ENCODE measurements at places on chromosomes 16 and 17.
A peak's percentile ranks its signal among the peaks of the same experiment; 100 is the strongest.

DNA sequence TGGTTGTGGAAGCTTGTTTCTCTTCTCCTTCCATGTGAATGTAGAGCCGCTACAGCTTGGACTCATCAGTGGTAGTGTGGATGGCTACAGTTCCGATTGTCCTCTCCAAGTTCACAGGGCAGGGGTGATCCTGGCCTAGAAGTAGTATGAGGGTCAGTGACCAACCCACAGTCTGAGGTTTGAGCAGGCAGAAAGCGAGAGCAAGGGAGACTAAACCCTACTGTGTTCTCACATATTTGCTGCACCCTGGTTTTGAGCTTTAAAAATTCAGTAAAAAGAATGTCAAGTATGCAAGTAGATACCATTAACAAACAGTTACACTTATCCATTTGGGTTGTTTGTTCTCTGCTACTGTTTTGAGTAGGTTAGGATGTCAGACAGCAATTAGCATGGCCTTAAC, 148.9 kb downstream of the MRTFB start:
- no peak for DNase-seq

DNA sequence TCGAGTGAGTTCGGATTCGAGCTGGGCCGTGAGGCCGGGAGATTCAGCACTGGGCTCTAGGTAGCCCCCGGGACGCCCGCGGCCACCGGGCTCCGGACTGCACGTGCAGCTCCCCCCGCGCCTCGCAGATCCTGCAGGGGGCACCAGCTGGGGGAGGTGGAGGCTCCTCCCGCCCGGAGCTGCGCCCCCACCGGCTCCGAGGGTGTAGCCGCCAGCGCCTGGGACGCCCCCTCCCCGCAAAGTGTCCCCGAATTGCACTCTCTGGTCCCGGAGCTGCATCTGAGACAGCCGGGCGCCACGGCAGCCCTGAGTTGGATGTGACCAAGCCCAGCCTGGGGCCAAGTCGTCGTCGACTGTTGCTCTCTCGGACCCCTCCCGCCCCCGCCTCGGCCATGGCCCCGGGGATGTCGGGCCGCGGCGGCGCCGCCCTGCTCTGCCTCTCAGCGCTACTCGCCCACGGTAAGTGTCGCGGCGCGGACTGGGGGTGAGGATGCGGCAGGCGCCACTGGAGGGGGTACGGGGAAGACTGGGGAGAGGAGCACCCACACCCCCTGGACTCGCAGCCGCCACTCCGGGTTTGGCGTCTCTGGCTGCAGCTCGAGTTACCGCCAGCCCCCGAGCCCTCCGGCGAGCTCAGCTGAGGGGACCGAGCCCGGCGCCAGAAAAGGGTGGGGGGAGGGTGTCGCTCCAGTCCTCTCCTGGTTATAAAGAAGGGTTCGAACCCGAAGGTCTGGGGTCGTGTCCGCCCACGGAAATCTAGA, 1.5 kb downstream of the TMEM132E start:
- no peak for DNase-seq

DNA sequence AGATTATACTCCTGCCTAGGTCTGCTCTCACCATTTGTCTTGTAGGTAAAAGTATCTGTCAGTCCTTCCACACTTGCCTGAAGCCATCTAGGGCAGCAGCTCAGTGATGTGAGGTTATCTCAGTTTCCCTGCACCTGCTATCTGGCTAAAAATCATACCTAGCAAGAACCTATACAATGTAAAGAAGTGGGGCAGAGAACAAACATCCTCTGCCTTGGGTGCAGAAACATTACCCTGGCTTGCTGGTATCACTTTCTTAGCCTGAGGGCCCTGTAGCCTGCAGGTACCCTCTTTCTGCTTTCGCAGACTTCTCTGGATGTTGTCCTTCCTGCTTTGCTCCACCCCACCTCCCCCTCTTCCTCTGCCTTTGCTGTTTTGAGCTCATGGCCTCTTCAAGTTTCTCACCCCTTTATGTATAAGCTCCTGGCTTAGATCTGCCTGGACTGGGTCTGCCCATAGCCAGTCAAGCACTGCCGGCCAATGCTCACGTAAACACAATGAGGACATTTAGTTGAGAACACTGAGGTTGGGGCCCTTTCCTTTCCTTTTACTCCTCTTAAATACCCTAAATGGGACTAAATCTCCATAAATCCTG, 8.7 kb upstream of the SDK2 start:
- no peak for DNase-seq

DNA sequence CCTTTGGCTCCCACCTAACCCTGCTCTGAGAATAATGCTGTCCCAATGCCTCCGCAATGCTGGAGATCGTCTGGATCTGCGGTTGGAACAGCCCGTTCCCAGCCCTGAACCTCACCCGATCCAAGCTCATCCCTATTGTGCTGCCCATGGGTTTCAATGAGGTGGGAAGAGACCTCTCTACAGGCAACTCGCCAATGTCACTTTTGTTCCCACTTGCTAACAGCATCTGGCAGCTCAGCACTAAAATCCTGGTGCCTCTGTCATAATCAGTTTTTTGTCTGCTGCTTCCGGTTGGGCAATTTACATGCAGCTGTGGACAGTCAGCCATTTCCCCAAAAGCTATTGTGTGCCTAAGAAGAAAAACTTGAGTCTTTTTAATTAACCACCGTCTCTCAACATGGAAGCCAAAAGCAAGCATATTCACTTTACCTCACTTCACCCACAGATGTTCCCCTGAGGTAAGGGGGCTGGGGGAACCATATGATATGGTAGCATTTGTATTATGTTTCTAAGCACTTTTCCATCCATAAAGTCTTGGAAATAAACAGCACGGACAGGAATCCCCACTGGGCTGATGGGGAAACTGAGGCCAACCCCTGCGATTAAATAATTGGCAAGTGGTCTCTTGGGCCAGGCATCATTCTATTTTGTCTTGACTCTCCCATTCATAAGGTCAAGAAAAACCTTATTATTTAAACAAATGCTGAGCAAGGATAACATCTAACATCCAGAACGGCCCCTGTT, 159.2 kb upstream of the CDH5 start:
- DNase-seq = no peak

DNA sequence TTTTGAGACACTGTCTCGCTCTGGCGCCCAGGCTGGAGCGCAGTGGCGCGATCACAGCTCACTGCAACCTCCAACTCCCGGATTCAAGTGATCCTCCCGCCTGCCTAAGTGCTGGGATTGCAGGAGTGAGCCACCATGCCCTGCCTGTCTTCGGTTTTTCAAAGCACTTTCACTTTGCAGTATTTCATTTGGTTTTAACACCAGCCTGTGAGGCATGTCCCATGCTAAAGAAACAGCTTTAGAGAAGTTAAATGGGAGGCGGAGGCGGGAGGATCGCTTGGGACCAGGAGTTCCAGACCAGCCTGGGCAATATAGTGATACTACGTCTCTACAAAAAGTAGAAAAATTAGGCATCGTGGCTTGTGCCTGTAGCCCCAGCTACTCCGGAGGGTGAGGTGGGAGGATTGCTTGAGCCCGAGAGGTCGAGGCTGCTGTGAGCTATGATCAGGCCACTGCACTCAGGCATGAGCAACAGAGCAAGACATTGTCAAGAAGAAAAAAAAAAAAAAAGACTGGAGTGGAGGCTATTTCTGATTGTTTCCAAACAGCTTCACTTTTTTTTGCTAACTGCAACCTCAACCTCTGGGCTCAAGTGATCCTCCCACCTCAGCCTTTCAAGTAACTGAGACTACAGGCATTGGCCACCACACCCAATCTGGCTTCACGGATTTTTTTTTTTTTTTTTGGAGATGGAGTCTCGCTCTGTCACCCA, 1.3 kb downstream of the METTL23 start:
- DNase-seq = no peak

GRCh38 chr16:56414366-56414765, 11.0 kb downstream of the AMFR start:
- DNase-seq = no peak

DNA sequence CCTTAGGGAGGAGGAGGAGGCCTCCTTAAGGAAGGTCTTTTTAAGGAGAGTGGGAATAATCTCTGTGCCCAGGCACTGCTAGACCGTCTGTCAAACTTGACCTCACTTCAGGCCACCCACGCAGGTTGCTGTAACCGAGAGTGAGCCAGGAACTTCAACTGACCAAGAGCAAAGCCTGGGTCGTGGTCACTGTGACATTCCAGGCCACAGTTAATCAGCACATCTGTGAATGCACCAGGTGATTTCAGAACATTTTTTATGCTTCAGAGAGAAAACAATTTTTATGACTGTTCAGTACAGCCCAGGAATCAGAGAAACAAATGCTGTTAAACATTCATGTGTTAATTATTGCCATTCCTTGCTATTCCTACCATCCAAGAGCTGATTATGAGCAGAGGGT, 226.6 kb upstream of the ASIC2 start:
- DNase-seq = no peak

GRCh38 chr17:46193151-46193625, at the start of gene KANSL1:
Gene KANSL1, minus strand, starts transcription at chr17:46193429. Its CDS starts 21,286 bp downstream, at chr17:46172143.
- DNase-seq = peak; percentile 69

DNA sequence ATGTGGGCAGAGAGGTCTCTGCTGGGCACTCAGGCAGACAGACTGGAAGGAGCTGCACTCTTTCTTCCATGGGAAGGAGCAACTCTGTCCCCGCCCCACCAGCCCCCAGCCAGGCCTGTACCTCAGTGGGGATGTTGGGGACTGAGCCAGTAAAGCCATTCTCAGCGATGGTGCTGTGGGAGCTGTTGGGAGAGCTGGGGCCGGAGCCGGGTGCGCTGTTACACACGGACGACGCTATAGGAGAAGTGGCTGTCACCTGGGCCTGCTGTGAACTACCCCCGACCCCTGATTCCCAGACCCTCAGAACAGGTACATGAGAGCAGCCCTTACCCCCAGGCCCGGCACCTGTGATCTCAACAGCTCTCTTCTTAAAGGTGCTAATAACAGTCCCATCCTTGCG, 21.5 kb downstream of the G6PC3 start:
- no peak for DNase-seq

- DNase-seq = no peak
Measured at GRCh38 chr16:17155485-17155884, 315.3 kb downstream of the XYLT1 start.

GRCh38 chr17:49487183-49487582, 7.9 kb upstream of the NGFR start:
- DNase-seq = no peak

DNA sequence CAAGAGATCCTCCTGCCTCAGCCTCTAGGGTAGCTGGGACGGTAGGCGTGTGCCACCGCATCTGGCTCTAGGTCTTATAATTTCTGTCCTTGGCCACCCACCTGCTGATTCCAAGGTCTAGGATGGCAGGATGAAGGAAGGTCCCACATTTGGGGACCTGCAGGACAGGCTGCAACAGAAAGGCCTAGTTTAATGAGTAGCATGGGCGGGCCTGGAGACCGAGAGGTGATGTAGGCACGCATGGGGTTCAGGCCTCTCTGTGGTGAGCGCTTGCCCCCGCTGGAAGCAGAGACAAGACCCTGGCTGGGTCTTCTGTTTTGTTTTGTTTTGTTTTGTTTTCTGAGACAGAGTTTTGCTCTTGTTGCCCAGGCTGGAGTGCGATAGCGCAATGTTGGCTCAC, 33.7 kb downstream of the TMEM235 start:
- DNase-seq = no peak

- DNase-seq = no peak
Measured at GRCh38 chr17:5883775-5884665, 186.2 kb upstream of the WSCD1 start.
